Muscle of leg (tissue), 16 donors: ENCODE measurements at places on chromosomes 3 and 15. TPM values are rescaled to one million over a fixed set of nuclear protein-coding genes. Genes with fewer than 3 reads are reported as not detected.

NR2E3 gene
- total RNA-seq: 3.4 TPM

ASB14 gene
- total RNA-seq: 0.18 TPM

GRIP2 gene
- total RNA-seq: 14.9 TPM

MEIS2 gene
- 8.5 TPM for total RNA-seq

BCHE gene
- 78.9 TPM for total RNA-seq

IQCF5 gene
- total RNA-seq: not detected

GOLGA8T gene
- 0.27 TPM for total RNA-seq

GOLGA6L10 gene
- total RNA-seq: 0.44 TPM

MDFIC2 gene
- total RNA-seq: 0.31 TPM

FAM227B gene
- 7.6 TPM for total RNA-seq

STARD9 gene
- 18.6 TPM for total RNA-seq

SELENOS gene
- total RNA-seq: 44.0 TPM

ACVR2B gene
- total RNA-seq: 17.6 TPM

PPP1R14D gene
- total RNA-seq: not detected

TMEM207 gene
- not detected for total RNA-seq

HHLA2 gene
- total RNA-seq: not detected

OXSM gene
- 11.0 TPM for total RNA-seq

SHC4 gene
- 2.0 TPM for total RNA-seq

ACP3 gene
- 0.44 TPM for total RNA-seq

GCSAM gene
- 0.31 TPM for total RNA-seq

SIDT1 gene
- 2.5 TPM for total RNA-seq

LRRN1 gene
- 26.6 TPM for total RNA-seq

PRR20G gene
- total RNA-seq: not detected

CASR gene
- not detected for total RNA-seq

FBXO40 gene
- 2.4 TPM for total RNA-seq

ZNF148 gene
- 36.0 TPM for total RNA-seq

SV2B gene
- total RNA-seq: 3.1 TPM

KCNMB2 gene
- 11.7 TPM for total RNA-seq

SPG21 gene
- total RNA-seq: 57.5 TPM

ZBTB38 gene
- total RNA-seq: 23.8 TPM

RASGRF1 gene
- total RNA-seq: 0.13 TPM

AGBL1 gene
- total RNA-seq: 18.1 TPM

OPA1 gene
- total RNA-seq: 61.5 TPM

VEPH1 gene
- 1.2 TPM for total RNA-seq

KBTBD13 gene
- 1.6 TPM for total RNA-seq
